ENCODE measurements at places on chromosomes 3 and 15. TPM values are rescaled to one million over a fixed set of nuclear protein-coding genes. Genes with fewer than 3 reads are reported as not detected.

Gene CISH
- 0.81 TPM for total RNA-seq

Gene MGLL
- 11.9 TPM for total RNA-seq

Gene FRMD5
- total RNA-seq: 4.1 TPM

Gene CAMK2N2
- total RNA-seq: 1.1 TPM

Gene TMIE
- total RNA-seq: not detected

Gene SLC28A1
- total RNA-seq: not detected

Gene CD80
- not detected for total RNA-seq

Gene SMCO1
- 0.05 TPM for total RNA-seq

Gene HDC
- total RNA-seq: 0.05 TPM

Gene PATL2
- total RNA-seq: 2.6 TPM

DNA sequence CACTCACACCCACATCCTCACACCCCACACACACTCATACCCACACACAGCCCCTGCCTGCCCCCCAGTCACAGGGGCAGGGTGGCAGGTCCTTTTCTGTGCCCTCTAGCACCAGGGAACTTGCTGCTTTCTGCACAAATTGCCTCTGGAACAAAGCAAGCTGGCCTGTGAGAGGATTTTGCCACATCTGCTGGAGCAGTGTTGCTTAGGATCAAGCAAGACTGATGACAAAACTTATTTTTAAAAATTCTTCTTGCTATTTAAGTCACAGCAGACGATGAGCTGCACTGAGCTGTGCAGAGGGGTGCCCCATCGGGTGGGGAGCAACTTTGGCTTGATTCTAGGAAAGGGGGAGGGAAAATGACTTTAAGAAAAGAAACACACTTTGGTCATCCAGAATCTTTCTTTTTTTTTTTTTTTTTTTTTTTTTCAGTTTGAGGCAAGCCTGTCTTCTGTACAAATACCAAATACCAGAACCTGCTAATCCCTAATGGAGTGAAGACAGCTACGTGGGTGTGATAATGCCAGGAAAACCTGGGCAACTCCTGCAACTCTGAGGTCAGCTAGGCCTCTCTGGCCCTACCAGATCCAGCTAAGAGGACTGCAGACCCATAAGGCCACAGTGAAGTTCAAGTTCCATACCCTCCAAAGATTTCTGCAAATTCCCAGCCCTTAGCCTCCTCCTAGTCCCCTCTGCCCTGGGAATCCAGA lies 195.3 kb downstream of the ABHD5 start:
- DNase-seq: no peak

DNA sequence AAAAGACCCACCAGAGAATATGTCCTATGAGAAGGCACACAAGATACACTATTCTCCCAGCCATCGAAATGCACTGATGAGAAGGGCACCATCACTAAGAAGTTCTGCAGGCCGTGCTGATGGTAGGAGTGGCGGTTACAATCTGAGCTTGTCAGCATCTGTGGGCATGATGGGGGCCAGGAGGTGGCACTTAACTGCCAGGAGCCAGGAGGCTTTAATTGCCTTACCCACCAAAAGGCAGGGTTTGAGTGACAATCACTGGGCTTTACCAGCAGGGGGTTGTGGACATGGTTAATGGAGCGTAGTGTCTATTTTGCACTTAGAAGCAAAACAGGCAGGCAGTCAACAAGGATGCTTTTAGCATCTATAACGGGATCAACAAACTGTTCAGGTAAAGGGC lies 16.0 kb upstream of the SQOR start:
- DNase-seq: no peak

DNA sequence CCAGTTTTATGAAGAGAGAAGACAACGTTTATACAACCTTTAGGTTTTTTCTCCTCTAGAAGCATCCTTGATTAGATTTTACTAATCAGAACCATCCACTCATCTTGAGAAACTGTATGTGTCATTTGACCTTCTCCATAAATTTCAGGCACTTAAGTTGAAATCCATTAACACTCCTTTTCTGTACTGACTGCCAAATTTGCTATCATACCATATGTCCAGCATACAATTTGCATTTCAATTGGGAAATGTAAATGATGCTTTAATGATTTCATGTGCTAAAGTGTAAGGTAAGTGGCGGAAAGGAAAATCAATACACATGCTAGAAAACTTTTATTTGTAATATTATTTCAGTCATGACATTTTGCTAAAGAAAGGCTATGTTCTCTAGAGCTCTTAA lies 731.6 kb downstream of the GBE1 start:
- no peak for DNase-seq

GRCh38 chr3:51691949-51692348 lies 14.9 kb upstream of the GRM2 start:
- no peak for DNase-seq

DNA sequence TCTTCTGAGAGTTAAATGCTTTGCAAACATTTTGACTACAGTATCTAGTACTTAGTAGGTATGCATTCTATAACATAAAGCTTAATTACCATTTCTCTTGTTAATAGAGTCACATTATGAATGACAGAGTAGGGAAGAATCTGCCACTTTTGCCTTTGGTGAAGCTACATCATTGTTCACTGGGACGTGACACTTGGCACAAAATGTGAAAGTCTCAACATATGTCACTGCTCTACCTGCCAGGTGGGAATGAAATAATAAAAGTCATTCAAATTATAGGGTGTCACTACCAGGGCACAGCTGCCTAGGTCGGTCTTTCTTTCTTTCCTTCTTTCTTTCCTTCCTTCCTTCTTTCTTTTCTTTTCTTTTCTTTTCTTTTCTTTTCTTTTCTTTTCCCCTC lies 17.6 kb downstream of the GPR87 start:
- no peak for DNase-seq

DNA sequence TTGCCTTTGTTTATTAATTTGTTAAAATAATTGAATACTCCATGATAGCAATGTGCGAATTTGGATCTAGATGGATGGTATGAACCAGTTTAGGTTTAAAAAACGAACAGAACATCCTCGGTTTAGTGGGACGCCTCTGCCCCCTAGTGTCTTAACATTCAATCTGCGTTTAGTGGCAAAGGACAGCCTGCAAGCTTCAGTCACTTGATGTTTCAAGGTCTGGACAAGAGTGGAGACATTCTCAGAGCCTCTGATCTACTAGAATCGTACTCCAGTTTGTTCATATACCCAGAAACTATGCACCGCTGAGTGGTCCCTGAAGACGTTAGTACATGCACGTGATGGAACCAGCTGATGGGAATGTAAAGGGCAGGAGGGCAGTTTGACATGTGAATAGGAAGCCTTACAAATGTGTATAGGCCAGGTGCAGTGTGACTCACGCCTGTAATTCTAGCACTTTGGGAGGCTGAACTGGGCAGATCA lies 17.8 kb upstream of the ATP13A4 start:
- peak; percentile 72 for DNase-seq

GRCh38 chr3:1805331-1805730 lies 293.3 kb upstream of the CNTN4 start:
- DNase-seq: no peak

DNA sequence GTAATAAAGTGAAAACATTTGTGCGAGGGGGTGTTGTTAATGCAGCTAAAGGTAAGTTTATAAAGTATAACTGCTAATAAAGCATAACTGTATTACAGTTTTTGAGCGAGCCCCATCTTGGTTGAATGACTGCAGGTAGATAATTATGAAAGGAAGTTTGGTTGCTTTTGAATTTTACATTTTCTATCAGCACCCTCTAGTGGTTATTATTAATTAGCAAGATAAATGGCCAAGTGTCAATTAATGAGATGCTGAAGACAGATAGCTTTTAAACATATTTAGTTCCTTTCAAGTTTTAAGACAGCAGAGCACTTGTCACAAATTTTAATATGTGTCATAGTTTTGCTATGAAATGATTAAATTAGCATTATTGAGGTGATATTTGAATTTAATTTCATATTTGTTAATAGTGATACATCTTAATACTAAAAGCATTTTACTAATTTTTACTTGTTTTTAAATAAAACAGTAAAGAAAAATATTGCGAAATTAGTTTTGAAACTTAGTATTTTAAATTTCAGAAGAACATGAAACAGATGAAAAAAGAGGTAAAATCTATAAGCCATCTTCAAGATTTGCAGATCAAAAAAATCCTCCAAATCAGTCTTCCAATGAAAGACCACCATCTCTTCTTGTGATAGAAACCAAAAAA lies 15.1 kb downstream of the U2SURP start:
- DNase-seq: peak; percentile 21

DNA sequence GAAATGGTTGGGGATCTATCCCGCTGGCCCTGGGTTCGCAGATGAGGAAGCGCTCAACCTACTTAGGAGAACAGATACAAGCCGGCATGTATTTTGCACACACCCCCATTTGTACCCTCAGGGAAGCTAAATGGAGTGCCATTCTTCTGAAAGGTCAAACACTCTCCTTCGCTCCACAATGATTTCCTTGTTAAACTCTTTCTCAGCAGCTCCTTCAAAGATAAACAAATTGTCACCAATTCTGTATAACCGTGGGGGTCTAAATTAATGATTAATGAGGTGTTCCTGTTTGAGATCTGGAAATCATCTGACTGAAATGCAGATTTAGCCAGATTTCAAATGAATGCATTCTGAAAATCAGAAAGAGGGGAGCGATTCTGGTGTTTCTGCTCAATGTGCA lies 124.0 kb downstream of the MEGF11 start:
- no peak for DNase-seq

GRCh38 chr15:73794443-73795133 lies 41.4 kb upstream of the INSYN1 start:
- peak; percentile 35 for DNase-seq

- DNase-seq: peak; percentile 39
Observed at GRCh38 chr15:89912674-89913396, at the start of gene ARPIN. Gene ARPIN (minus strand): TSS chr15:89912952. CDS start chr15:89912835, 117 bp downstream.

GRCh38 chr15:49458145-49458544 lies 35.1 kb downstream of the FGF7 start:
- peak; percentile 25 for DNase-seq

- DNase-seq: no peak
Observed at GRCh38 chr3:44098656-44099415, 142.8 kb upstream of the TOPAZ1 start.

DNA sequence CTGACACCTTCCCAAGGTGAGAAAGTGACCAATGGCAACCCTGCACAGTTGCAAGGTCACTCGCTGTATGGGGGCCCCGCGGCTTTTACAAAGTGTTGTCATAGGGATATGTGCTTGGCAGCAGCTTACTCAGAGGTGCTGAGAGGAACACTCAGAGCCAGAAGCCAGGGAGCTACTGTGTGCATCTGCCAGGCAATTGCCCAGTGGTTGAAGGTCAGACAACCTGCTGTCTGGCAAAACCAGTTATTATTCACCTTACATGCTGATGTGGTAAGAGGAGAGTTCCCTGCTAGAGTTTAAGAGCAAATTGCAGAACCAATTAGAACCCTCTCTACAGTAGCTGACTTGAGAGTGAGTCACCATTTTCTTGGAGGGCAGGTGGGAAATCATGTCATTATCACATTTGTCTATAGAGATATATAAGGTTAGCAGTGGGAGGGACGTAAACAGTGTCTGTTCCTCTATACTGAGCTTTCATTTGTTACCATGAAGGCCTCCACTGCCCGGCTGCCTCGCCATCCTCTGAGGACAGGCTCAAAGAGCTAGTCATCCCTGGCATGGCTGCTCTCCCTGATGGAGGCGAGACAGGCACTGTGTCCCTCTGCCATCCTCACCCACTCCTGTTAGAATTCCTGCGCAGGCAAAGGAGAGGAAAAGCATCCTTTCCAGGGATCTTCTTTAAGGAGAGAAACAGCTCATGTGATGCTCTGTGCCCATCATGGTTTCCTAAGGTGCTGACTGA lies 274.4 kb downstream of the PLCL2 start:
- DNase-seq: peak; percentile 40

- no peak for DNase-seq
Observed at GRCh38 chr3:134468519-134468918, 17.3 kb downstream of the ANAPC13 start.

GRCh38 chr3:37375184-37376127 lies 201.1 kb upstream of the LRRFIP2 start:
- DNase-seq: no peak

GRCh38 chr3:152159328-152159727 lies 109.4 kb upstream of the MBNL1 start:
- DNase-seq: peak; percentile 92

DNA sequence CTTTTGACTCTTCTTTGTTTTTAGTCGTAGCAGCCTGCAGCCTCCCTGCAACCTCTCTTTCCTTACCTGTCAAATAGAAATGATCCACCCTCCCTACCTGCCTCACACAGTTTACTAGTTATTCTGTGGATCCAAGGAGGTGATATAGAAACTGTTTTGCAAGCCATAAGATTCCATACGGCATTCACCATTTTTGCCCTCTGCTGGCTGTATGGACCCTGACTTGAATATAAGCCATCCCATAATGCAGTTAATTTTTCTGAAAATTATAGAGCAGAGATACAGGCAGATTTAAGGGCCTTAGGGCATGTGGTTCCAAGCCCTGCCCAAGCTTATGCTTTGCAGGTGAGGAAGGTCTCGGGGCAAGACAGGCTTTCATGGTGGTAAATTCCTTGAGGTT lies 63.8 kb downstream of the CPN2 start:
- no peak for DNase-seq

GRCh38 chr3:129289201-129289921 lies 10.7 kb downstream of the HMCES start:
- DNase-seq: peak; percentile 87

- DNase-seq: peak; percentile 60
Observed at GRCh38 chr3:184361532-184361931, at the start of the genes CLCN2 and POLR2H. Gene CLCN2 (minus strand): TSS chr3:184361605. CDS start chr3:184361479, 126 bp downstream. Gene POLR2H (plus strand): TSS chr3:184361710. CDS start chr3:184363493, 1,783 bp downstream.

DNA sequence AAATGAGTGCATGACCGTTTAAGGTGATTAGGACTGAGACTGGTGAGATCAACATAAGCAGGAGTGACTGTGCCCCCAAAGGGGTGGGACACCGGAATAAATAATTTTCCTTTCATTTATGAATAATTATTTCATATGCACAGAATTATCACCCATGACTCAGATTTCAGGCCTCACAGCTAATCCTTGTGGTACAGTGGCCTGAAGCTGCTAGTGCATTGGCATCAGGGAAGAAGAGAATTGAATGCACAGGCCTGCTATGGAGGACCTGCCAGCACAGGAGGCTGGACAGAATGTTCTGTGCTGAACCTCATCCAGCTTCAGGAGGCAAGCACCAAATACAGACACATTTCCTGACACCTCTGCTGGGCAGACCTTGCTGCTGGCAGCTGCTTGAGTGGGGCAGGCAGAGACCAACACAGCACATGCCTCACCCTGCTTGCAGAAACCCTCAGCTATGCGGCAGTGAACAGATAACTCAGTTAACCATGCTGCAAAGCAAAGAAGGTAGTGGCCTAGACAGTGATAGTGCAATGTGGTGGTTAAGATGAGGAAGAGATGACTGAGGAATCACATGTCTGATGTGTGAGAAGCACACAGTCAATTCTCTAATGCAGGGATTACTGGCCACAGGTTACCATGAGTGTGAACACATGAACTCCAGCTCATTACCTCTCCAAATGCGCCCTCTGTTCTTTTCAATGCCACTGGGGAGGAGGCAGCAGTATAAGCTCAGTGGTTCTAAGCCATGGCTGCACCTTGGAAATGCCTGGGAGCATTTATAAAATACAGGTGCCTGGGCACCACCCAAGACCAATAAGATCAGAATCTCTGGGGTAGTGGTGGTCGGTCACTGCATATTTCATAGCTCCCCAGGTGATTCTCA lies 68.1 kb upstream of the SCN5A start:
- DNase-seq: no peak

- DNase-seq: peak; percentile 46
Observed at GRCh38 chr3:183692436-183692835, 5.2 kb upstream of the YEATS2 start.

Measured in M059J (cell line).